ENCODE measurements at places on chromosomes 13 and 19.

GRCh38 chr13:113817860-113818691, 45.8 kb downstream of the GAS6 start:
- H3K4me1 ChIP-seq: peaks cover 60% of the 10 kb centered on the region
- H3K27me3 ChIP-seq: no peaks in the 10 kb centered on the region
- H3K36me3 ChIP-seq: peaks cover 10% of the 10 kb centered on the region
- H3K27ac ChIP-seq: peak overlapping the region; percentile 70

DNA sequence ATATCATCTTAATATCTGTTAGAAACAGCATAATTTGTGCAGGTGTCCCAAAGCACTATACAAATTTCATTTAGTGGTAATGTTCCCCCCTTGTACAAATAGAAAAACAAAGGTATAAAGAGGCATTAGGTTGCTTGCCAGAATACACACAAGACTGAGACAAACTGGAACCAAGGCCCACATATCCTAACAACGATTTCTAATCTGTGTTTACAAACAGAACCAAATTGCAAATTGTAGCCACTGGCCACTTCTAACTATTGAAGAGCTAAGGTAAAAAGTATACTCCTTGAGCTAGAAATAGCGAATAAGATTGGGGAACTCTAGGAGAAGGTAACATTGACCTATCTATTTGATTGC, 526.1 kb downstream of the KLF12 start:
- H3K4me3 ChIP-seq: no peak overlapping the region
- no peaks in the 10 kb centered on the region for H3K36me3 ChIP-seq
- peak overlapping the region; percentile 26 for H3K27ac ChIP-seq
- H3K4me1 ChIP-seq: peaks cover 16% of the 10 kb centered on the region
- H3K27me3 ChIP-seq: no peaks in the 10 kb centered on the region
- no peak for DNase-seq

- no peaks in the 10 kb centered on the region for H3K36me3 ChIP-seq
- H3K4me1 ChIP-seq: no peaks in the 10 kb centered on the region
- DNase-seq: no peak
- H3K4me3 ChIP-seq: no peak overlapping the region
Measured at GRCh38 chr13:23175920-23176319, 4.9 kb upstream of the SGCG start.

GRCh38 chr13:23598369-23598768, 28.2 kb downstream of the TNFRSF19 start:
- H3K4me3 ChIP-seq: no peak overlapping the region
- no peak overlapping the region for H3K27ac ChIP-seq
- no peaks in the 10 kb centered on the region for H3K4me1 ChIP-seq
- no peak for DNase-seq
- H3K36me3 ChIP-seq: peaks cover 16% of the 10 kb centered on the region

- peaks cover 23% of the 10 kb centered on the region for H3K4me1 ChIP-seq
- H3K36me3 ChIP-seq: no peaks in the 10 kb centered on the region
- H3K4me3 ChIP-seq: no peak overlapping the region
- no peaks in the 10 kb centered on the region for H3K27me3 ChIP-seq
- no peak for DNase-seq
Measured at GRCh38 chr13:40169476-40169875, 497.0 kb downstream of the FOXO1 start.

DNA sequence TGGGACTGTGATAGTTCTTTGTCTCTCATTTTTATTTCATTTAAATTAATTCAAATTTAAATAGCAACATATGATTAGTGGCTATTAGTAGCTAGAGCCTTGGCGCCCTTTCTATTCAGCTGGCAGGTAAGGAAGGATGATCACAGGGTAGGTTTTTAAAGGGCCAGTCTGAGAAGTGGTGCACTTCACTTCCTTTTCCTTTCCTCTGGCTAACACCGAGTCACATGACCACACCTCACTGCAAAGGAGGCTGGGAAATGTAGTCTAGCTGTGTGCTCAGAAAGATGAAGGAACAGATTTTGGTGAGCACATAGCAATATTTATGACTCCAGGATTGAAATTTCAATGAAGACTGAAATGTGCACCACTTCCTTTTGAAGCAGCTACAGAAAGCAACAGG, 128.7 kb downstream of the TSHZ3 start:
- no peak overlapping the region for H3K4me3 ChIP-seq
- H3K4me1 ChIP-seq: no peaks in the 10 kb centered on the region
- H3K27me3 ChIP-seq: no peaks in the 10 kb centered on the region
- H3K36me3 ChIP-seq: no peaks in the 10 kb centered on the region
- no peak overlapping the region for H3K27ac ChIP-seq
- no peak for DNase-seq

Data from suprapubic skin (tissue), 4 donors.